ENCODE measurements at places on chromosomes 16 and 17. TPM values are rescaled to one million over a fixed set of nuclear protein-coding genes. Genes with fewer than 3 reads are reported as not detected.

Gene DNAH2
- 0.60 TPM for total RNA-seq

Gene KRTAP3-1
- not detected for total RNA-seq

Gene TUBB3
- 294 TPM for total RNA-seq

Gene TP53TG3C
- not detected for total RNA-seq

Gene NPIPB6
- total RNA-seq: 11.4 TPM

Gene SECTM1
- 6.6 TPM for total RNA-seq

Gene PIPOX
- 5.3 TPM for total RNA-seq

Gene TM4SF5
- not detected for total RNA-seq

Gene CACNG3
- 4.6 TPM for total RNA-seq

Gene TPPP3
- total RNA-seq: 52.7 TPM

Gene NPIPA5
- not detected for total RNA-seq

Gene HBM
- total RNA-seq: 15.4 TPM

Gene CD79B
- 0.77 TPM for total RNA-seq

Gene NIP7
- 13.0 TPM for total RNA-seq

Gene FOXN1
- total RNA-seq: not detected

Measured in camera-type eye (tissue), 1 donor.